ENCODE measurements at places on chromosomes 1 and 21. TPM values are rescaled to one million over a fixed set of nuclear protein-coding genes. Genes with fewer than 3 reads are reported as not detected.
A peak's percentile ranks its signal among the peaks of the same experiment; 100 is the strongest.

GRCh38 chr1:228084325-228084724 is 1.8 kb downstream of the ARF1 start:
- DNase-seq: no peak

- peak; percentile 47 for DNase-seq
These were observed 32.9 kb downstream of the GRHL3 start for GRCh38 chr1:24351918-24352627.

- no peak for DNase-seq
These were observed 5.1 kb upstream of the TMEM51 start for GRCh38 chr1:15148475-15148874.

- no peak for DNase-seq
These were observed 481.8 kb upstream of the NFIA start for GRCh38 chr1:60600532-60600931.

DNA sequence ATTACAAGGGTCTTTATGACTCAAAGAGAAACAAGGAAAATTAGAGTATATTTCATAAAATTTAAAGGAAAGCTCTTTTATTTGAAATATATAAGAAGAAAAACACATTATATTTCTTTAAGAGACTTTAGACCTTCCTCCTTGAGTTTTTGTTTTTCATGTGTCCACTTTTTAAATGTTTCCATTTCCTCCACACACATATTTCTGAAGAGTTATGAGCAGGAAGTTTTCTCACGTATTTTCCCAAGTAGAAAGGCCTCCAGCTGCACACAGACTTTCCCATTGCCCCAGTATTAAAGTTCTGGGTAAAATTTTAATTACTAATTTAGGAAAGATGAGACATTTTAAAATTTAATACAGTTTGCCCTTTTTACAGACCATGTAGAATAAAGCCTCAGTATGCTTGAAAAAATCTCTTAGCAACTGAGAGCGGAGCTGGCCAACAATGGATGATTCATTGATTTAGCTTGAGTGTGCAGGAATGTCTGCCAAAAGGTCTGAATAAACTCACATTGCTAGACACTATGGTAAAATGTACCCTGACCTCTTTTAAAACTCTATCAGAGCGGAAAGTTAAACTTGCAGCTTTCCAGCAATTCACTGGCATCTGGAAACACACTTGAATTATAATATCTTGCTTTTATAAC is 57.9 kb downstream of the DDAH1 start:
- peak; percentile 53 for DNase-seq

DNA sequence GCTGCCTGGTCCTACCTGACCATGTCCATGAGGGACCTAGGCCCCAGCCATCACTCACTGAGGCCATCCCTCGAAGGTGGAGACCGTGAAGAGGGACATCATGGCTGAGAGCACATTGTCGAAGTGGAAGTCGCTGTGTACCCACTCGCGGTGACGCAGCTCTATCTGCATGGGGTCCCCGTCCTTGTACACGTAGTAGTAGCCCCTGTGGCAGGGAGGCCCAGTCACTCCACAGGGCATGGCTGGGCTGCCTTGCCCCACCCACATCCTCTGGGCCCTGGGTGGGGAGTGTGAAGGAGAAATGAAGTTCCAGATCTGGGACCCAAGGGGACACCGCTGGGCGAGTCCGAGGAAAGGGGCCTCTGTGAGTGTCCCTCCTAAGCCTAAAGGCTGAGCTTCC is 38.4 kb upstream of the KIF21B start:
- DNase-seq: no peak

DNA sequence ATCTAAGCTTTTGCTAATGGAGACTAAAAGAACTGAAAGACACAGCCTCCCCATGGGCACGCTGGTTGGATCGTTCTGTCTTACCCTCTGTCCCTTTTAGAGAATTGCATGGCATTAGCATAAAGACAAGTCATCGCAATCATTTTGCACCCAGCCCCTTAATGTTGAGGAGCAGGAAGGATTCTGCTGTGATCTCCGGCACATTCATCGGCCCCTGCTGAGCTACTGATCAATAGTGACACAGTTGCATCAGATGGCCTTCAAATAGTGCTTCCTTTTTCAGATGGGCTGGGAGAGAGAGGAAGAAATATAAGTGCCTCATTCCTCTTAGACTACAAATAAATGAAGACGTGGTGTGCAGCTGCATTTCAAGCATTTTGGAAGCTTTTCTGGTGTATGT is 75.4 kb downstream of the NOS1AP start:
- DNase-seq: no peak

GRCh38 chr1:84143796-84144565 is at the start of gene PRKACB:
Gene PRKACB (plus strand): TSS chr1:84144271. CDS start chr1:84144362, 91 bp downstream.
- DNase-seq: no peak

GRCh38 chr1:231318015-231318355 is 19.7 kb downstream of the EXOC8 start:
- no peak for DNase-seq

GRCh38 chr21:36847189-36847588 is 119.3 kb downstream of the HLCS start:
- DNase-seq: peak; percentile 85

DNA sequence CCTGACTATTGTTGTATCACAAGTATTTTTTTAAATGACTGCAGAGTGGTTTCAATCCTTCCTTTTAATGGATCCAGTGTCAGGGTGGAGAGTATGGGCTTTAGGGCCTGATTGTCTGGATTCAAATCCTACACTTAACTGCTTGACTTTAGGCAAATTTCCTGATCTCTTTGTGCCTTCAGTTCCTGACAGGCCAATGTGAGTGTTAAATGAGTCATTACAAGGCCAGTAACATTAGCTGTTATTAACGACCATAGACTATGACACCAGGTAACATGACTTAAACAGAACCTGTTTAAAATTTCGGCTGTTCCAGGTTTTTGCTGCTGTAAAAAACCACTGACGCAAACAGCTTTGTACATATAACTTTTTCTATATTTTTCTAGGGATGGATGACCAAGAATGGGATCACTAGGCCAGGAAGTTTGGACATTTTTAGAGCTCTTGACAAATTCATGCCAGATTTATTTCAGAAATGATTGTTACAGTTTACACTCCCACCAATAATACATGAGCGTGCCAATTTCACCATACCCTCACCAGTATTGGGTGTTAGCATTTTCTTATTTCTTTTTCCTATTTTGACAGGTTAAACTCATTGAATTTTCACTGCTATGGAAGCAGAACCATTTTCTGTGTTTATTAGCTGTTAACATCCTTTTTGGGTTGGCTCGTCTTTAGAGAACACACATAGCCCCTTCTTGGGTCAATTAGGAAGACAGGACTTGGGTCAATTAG is 11.3 kb downstream of the ZNF362 start:
- DNase-seq: no peak

DNA sequence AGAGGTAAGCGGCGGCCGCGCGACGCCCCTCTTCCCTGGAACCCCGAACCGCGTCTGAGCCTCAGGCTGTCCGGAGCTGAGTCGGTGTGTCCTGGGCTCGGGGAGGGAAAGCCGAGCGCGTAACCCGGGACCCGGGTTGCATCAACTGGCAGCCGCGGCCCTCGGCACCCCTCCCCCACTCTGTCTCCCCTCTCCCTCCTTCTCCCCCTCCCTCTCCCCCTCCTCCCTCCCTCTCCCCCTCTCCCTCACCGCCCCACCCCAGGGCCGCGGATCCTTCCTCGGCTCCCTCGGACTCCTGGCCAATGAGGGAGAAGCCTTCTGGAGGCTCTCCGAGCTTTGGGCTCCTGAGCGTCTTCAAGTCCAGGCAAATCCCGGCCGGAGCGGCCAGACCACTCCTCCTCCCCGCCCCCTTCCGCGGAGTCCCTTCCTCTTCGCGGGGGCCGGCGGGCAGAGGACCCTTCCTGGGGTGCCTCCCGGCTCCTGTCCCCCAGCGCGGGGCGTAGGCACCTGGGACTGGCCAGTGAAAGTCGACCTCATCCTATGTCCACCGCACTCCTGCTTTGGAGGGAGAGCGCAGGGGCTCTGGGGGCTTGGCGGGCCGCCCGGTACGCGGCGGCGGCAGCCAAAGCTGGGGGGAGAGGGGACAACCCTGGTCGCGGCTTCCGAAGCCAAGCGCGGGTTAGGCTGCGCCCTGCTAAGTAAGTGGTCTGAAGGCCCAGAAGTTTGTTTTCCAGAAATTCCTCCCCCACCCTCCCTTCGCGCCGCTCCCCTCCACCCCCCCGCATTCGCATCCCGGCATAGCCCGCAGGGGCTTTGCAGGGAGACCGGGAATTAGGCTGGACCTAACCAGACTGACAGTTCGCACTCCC is 850 bp downstream of the SESN2 start:
- DNase-seq: peak; percentile 37

- DNase-seq: peak; percentile 40
These were observed 51.4 kb upstream of the RGS1 start for GRCh38 chr1:192524223-192524622.

GRCh38 chr1:180028864-180029263 is 74.3 kb downstream of the CEP350 start:
- no peak for DNase-seq

DNA sequence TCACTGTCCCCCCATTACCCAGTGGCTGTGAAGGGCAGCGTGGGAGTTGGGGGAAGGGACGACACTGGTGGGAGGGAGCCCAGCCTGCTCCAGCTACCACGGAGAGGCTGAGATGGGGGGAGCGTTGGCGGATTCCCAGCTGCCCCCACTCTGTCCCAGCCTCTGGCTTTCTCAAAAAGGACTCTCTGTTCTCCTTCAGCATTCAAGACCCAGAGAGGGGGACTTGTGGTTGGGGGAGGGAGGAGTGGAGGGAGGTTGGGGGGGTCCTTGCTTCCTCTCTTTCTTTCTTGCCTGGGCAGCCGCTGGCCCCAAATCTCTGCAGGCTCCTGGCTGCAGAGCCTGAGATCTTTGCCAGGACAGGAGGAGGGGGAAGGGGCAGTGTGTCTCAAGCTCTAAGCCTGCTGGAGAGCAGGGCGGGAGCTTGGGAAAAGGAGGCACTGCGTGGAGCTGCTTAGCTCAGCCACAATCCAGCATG is 2.2 kb downstream of the ATP1A2 start:
- no peak for DNase-seq

GRCh38 chr1:220879509-220880361 is 492 bp downstream of the HLX start:
- peak; percentile 8 for DNase-seq

Gene REN
- total RNA-seq: not detected

Gene OLIG2
- 3.9 TPM for total RNA-seq

Gene DPT
- not detected for total RNA-seq

Gene GJA9
- not detected for total RNA-seq

Gene PTPRF
- total RNA-seq: 27.4 TPM

Gene MASP2
- total RNA-seq: 0.43 TPM

Gene PPIAL4G
- total RNA-seq: not detected

Gene KANK4
- total RNA-seq: 0.09 TPM

Gene PRAMEF33
- total RNA-seq: not detected

Gene KIF17
- 3.6 TPM for total RNA-seq

Gene SEC16B
- total RNA-seq: 0.19 TPM

Gene LCE2C
- total RNA-seq: not detected
